ENCODE measurements at places on chromosomes 12 and 14. TPM values are rescaled to one million over a fixed set of nuclear protein-coding genes. Genes with fewer than 3 reads are reported as not detected.

DNA sequence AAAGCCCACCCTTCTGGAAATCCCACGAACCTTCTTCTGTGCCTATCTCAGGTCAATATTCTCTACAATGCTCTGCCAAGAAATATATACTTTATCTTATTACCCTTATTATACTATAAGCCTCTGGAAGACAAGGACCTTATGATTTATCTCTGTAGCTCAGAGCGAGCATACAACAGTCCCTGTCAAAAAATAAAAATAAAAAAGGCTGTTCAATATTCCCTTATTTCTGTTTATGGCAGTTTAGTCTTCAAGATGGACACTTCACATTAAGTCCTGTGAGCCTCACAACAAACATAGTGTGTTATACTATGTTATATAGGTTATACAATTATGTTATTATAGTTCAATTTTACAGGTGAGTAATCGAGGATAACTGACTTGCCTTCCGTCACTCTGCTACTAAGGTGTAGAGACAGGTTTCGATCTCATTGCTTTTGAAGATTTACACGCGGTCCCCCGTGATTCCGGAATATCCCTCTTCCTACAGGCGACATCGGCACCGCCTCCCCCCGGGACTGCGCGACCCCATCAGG is 562 bp downstream of the EAPP start:
- no peak for DNase-seq

GRCh38 chr14:32408018-32408417 is 78.9 kb downstream of the AKAP6 start:
- no peak for DNase-seq

- no peak for DNase-seq
Measured at GRCh38 chr12:112367965-112368364, 14.3 kb downstream of the HECTD4 start.

DNA sequence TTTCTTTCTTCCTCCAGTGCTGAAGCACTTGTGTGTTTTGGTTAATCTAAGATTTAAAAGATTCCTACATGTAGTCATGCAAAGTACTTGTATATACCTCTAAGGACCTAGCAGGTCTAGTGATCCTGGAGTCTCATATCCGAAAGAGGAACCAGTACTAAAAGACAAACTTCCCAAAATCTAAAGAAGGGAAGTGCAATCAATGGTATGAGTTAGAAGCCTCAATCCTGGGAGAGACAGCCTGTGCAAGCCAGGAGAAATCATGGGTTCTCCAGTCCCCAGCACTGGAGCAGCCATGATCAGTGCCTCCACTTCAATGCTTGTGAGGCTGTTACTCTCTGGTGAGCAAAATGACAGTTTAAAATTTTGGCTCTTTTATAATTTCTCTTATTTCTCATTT is 277.4 kb downstream of the DAD1 start:
- DNase-seq: no peak

DNA sequence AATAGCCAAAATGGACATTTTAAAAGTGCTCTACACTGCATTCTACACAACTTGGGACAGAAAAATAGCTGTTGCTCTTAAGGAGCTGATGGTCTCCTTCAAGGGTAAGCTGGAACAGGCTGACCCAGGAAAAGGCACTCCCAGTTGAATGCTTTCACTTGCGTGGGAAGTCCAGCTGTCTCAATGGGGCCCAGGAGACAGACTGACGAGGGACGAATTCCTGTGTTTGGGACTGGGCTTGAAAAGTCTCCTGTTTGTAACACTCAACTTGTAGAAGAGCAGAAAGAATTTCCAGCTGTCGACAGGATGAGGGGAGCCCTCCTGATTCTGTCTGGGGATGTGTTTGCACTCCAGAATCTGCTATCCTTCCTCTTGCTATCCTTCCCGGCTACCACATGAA is 180.8 kb downstream of the ZFP36L1 start:
- no peak for DNase-seq

DNA sequence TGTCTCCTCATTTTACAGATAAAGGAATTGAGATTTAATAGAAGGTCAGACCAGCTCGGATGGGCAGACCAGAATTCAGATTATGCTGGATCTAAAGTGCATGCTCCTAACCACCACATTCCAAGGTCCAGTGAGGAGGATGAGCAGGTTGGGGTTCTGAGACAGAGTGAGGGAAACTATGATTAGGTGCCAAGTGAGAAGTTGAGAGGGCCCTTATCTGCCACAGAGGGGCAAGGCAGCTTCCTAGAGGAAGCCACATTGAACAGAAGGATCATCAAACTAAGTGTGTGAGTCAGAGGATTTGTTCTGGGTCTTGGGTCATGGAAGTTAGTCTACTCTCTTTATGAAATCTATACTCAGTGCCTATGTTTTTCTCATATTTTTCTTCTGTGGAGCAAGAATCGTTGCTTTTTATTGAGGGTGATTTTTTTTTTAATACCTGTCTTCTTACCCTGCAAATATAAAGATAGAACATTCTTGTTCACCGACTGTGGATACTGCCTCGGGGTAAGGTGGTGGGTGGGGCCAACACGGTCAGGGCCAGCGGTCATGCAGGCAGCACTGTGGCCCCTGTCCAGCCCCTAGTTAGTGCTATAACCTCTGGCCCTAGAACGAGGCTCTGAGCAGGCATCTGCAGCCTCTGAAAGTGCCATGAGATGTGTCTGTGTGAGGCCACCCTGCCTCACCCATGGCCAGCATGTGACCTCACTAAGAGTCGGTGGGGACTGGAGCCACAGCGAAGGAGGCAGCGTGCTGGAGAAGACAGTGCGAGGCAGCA is 55.6 kb upstream of the PTHLH start:
- no peak for DNase-seq

- DNase-seq: peak; percentile 9
Measured at GRCh38 chr12:13661005-13661887, 320.2 kb downstream of the GRIN2B start.

DNA sequence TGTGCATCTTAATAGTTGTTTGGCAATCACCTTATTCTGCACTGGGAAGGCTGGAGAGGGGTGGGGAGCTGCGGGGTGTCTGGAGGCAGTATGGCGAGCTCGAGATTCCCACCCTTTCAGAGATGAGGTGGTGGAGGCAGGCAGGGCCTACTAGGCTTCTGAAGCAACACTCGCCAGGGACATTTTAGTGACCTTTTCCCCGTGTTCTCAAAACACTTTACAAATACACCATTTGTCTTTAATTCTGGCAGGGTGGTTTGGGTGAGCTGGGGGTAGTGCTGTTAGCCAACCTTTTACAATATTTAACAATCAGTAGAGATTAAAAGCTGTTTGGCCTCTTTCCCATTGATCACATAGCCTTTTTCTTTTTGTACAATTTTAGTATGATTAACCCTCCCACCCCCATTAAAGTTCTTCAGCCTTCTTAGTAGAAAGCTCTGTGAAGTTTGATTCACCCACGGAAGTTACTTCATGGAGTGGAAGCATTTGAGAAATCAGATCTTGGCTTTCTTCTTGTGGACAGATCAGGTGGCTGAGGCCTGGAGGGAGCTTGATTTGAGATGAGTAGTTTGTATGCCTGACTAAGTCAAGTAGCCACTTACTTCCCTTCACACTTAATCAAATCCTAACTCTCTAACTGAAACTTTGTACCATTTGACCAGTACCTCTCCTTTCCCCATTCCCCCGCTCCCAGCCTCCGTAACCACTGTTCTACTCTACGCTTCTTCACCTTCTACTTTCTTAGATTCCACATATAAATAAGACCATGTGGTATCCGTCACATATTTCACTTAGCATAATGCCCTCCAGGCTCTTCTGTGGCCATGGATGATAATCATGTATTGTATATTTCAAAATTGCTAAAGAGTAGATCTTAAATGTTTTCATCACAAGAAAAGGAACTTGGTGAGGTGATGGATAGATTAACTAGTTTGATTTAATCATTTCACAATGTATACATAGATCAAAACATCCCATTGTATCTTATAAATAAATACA is 41.0 kb downstream of the TRAF3 start:
- DNase-seq: no peak

GRCh38 chr12:58720421-58720820 is 199.9 kb downstream of the LRIG3 start:
- DNase-seq: no peak

DNA sequence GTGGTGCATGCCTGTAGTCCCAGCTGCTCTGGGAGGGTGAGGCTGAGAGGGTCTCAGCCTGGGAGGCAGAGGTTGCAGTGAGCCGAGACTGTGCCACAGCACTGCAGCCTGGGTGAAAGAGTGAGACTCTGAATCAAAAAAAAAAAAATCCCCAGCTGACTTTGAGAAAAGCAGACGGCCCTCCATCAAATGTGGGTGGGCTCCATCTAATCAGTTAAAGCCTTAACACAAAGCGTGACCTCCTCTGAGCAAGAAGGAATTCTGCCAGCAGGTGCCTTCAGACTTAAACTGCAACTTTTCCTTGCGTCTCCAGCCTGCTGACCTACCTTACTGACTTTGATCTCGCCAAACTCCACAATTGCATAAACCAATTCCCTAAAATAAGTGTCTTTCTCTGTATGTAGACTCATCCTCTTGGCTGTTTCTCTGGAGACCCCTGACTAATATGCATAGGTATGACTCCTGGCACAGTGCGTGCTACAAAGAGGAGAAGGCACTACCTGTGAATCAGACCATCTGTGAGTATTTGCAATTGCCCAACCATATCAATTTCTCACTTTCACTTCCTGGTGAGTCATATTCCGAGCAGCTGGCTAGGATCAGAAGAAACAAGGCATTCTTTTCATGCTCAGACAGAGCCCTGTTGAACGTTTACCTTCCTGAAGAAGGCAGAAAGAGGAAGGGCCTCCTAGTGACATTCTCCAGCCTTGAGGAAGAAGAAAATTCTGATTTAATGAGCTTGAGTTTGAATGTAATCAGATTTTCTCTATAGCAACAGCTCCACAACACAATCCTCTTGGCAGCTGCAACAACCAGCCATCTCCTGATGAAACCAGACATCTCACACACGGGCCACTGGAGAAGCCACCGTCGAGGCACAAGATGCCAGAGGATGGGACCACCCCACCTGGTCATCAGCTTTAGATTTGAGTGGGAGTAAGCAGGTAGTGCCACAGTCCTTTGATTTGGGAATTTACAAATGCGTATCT is 54.3 kb downstream of the CLMN start:
- peak; percentile 100 for DNase-seq

Gene KCNC2
- not detected for total RNA-seq

Gene SAMD4A
- total RNA-seq: 14.5 TPM

Gene CAPS2
- 0.89 TPM for total RNA-seq

Gene GDF3
- not detected for total RNA-seq

Gene TESPA1
- not detected for total RNA-seq

Measured in kidney epithelial cell (primary cell).